Motor neuron (in vitro differentiated cells): ENCODE measurements at places on chromosomes 4 and X.
A peak's percentile ranks its signal among the peaks of the same experiment; 100 is the strongest.

DNA sequence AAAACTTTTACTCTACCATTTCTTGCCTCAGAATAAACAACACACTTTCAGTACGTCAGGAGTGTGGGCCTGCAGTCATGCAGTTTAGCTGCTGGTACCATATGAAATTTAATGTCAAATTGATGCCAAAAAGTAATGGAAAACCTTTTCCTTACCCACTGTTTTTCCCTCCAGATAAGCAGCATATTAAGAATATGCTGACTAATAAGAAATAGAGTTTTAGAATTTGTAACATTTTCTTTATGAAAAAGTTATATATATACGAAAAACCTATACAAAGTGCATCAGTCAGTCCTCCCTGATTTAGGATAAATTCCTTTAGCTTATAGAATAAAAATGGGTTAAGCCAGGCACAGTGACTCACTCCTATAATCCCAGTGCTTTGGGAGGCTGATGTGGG, 206.8 kb upstream of the PPARGC1A start:
- ATAC-seq = no peak

DNA sequence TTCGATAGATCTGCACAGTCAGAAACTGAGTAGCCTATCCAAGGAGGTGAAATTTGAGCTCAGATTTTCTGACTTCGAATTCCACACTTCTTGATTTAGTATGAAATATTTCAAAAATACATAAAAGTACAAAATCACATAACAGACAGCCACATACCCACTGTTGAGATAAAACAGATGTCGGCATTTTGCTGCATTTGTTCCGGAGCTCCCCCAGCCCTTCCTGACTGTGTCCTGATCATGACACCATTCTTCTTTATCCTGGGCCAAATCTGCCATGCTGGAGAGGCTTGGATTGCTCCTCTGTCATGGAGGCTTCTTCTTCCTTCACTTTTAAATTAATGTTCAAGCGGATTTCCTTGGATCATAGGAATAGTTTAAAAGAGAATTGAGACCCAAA, 124.2 kb upstream of the RBPJ start:
- ATAC-seq = no peak

- no peak for ATAC-seq
These were observed 19.6 kb upstream of the CXCL5 start for GRCh38 chr4:74018116-74018515.

GRCh38 chr4:138595731-138596460, 353.7 kb upstream of the SLC7A11 start:
- ATAC-seq = no peak

DNA sequence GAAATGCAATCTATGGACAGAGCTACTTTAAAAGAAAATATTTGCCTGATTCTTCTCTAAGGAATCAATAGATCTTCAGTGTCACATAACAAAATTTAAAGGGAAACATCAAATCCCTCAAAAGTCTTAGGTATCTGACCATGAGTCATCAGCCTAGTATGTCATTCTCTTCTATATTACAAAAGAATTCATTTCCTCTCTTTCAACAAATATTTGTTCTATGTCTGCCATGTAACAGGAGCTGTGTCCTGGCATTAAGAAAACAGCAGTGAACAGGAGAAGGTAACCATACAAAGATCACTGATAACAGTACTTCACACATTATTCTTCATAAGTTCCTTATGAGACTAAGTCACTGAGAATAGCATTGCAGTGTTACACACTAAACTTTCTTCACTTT, 243.6 kb upstream of the DKK2 start:
- ATAC-seq = no peak

GRCh38 chr4:2047781-2048581, 11.1 kb upstream of the NAT8L start:
- no peak for ATAC-seq

DNA sequence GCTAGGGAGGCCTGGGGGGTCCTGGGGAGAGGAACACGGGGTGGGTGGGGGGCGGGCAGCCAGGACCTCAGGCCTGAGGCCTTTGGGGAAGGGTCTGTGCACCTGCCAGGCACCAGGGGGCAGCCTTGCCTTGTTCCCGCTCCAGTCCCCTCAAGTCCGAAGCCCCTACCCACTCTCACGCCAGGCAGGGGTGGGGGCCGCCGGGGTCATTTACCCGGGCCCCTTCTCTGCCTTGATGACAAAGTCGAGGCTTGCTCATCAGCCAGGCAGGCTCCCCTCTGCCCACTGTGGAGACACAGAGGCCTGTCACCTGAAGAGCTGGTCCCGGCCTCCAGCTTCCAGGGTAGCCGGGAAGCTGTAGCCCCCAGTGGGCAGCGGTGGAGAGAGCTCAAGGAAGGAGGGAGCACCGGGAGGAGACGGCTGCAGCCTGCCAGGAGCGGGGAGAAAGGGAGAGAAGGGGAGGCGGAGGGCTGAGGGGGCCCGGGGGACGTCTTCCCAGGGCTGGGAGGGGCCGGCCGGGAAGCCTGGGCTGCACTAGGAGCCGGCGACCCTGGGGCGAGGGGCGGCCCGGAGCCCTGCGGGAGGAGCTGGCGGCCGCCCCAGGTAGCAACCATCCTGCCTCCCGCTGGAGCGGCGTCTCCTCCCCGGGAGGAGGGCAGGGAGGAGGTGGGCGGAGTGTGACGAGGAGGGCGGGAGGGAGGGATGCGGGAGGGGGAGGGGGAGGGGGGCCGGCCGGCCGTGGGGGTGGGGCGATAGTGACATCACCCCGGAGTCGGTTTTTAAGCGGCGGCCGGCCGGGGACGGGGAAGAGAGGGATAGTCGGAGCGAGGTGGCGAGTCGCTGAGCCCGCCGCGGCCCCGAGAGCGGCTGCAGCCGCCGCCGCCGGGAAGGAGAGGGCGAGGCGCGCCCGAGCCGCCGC, at the start of gene SLC6A8:
SLC6A8 (plus strand) TSS at position 806 of the 919 bp plus-strand sequence. CDS start 649 bp downstream, outside the sequence.
- ATAC-seq = peak; percentile 37

DNA sequence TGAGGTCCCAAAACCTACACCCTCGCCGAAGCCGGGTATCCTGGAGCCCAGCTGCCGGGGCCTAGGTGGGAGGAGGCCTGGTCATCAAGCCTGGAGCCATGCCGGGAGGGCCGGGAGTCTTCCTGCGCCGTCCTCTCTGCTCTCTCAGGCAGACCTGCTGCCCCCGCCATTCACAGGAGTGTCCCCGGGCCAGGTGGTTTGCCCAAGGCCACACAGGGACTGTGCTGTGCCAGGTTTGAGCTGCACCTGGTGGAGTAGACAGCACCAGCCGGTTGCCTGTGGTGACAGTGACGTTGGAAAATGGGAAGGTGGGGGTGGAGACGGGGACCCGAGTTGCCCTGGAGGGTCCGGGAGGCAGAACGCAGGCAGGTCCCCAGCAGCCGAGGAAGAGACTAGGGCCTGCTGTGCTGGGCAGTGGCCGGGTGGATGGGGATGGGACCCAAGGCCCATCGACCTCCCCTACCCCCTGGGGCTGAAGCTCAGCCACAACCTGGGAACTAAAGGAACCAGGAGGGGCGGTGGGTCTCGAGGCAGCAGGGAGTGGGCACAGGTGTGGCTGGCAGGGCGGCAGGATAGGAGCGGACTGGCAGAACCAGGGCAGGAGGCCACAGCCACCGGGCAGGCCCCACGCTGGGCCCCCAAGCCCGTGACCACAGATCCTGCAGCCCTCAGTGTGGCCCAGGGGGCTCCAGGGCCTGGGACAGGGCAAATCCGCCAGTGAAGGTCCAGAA, 9.5 kb downstream of the DOK7 start:
- ATAC-seq = no peak

GRCh38 chrX:44971674-44972073, 98.7 kb downstream of the KDM6A start:
- no peak for ATAC-seq

DNA sequence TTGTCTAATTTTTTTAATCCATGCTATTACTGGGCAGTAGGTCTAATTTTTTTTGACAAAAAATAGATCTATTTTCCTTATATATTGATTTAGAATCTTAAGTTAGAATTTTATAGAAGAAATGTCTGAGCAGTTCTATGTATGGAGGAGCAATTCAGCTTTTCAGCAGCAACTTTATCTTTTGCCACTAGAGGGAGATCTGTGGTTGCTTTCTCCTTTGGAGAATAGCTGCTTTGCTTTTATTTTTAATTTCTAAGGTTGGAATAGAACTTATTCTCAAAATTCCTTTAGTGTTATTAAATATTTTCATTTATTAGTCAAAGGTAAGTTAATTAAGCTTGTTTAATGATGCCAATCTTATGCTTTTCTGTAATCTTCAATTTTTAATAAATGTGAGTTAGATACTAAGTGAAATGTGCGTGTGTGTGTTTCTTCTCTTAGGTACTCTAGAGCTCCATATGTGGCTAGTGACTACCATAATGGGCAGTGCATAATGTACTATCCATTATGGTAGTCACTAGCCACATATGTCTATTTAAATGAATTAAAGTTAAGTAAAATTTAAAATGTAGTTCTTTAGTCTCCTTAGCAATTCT, 29.3 kb downstream of the FAM199X start:
- ATAC-seq = peak; percentile 36

DNA sequence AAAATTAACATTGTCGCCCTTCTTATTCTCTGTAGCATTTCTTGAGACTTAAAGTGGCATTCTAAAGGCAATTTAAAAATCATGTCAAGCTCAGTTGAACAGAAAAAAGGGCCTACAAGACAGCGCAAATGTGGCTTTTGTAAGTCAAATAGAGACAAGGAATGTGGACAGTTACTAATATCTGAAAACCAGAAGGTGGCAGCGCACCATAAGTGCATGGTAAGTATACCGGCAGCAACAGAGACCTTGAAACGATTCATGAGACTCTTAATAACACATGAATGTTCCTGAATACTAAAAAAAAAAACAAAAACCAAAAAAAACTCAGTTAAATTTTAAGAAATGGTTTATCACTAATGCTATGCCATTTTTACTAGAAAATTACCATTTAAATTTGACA, 82.4 kb upstream of the HPRT1 start:
- no peak for ATAC-seq

- no peak for ATAC-seq
These were observed 75.6 kb downstream of the CPE start for GRCh38 chr4:165454426-165454825.

DNA sequence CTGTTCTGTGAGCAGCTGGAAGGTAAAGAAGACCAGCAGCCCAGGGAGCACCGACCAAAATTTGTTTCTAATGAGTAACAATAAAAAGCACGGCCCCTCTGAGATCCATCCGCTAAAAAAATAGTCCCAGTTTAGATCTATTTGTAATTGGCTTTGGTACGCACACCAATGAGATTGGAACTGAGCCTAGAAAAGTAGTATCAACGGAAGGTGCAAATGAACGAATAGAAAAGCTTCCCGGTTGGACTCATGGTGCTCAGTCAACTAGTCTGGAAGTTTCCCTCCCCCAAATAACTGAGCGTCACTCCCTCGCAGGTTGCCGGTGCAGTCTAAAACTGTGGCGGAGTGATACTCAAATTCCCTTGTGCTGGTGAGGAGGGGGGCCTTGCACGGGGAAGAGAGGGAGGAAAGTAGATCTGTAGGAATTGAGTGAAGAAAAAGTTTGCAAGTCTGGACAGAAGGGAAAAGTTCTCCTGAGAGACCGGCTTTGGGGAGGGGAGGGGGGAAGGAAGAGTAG, at the start of gene COL4A5:
COL4A5 (plus strand) TSS at position 413 of the 517 bp plus-strand sequence. CDS start 288 bp downstream, outside the sequence.
- ATAC-seq = peak; percentile 70

DNA sequence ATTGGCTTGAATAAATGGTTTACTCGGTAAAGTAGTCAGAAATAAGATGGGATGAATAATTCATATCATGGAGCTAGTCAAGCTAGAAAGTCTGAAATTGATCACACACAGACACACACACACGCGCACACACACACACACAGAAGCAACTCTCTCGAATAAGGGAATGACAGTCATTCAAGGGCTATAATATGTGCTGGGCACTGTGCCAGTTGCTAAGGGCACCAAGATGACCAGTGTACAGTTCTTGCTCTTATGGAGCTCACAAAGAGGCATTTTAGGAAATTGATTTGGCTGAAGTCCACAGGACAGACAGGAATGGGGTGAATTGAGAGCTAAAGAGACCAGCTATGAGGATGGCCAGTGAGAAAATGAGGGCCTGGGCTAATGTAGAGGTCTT, 34.2 kb upstream of the SH3D19 start:
- no peak for ATAC-seq

GRCh38 chr4:3054169-3054759, 20.1 kb downstream of the HTT-AS start:
- no peak for ATAC-seq

- no peak for ATAC-seq
These were observed 155.4 kb upstream of the FTHL17 start for GRCh38 chrX:31227250-31227649.

GRCh38 chr4:39062094-39062769, at the start of gene KLHL5:
TSS of gene KLHL5 (plus strand) at chr4:39062232. CDS start at chr4:39062653, 421 bp downstream.
- ATAC-seq = peak; percentile 90

- no peak for ATAC-seq
These were observed 106.9 kb upstream of the INPP4B start for GRCh38 chr4:142952821-142953580.

DNA sequence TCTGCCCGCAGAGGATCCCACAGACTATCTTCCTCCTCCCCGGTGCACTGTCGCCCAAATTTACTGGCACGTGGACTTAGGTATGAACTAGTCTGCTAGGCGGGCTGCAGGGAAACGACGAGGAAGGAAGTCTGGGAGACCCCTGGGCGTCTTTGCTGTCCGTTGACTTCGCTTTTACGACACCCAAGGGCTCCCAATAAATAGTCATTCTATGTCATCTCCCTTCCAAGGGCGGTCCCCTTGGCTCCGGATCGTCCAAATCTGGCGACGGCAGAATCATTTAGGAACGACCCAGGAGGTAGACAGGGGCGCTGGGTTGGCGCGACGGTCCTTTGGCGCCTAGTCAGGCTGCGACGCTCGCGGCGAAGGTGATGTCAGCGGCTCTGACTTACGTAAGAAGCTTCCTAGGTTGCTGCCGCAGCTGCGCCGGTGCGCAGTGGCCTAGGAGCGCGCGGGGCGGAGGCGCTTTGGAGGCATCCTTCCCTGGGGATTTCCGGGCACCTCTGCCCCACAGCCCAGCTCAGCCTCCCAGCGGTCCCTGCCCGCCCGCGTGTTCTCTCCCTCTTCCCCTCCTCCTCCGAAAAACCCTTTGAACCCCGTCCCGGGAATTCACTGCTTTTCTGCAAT, 2.2 kb downstream of the NHS start:
- ATAC-seq = peak; percentile 54

- ATAC-seq = no peak
These were observed 33.3 kb upstream of the TMEM184C start for GRCh38 chr4:147583876-147584275.

DNA sequence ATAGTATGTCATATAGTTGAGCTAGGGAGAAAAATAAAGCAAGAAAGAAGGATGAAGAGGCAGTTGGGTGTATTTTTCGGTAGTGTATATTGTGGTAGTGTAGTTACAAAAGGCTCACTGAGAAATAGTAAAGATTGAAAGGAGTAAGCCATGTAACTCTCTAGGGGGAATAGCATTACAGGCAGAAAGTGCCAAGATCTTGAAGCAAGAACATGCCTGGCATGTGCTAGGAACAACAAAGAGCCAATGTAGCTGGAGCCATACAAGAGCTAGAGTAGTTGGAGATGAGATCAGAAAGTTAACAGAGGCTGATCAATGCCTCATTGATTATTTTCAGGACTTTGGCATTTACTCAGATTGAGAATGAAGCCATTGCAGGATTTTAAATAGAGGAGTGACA, 3.0 kb downstream of the ABCE1 start:
- no peak for ATAC-seq

- ATAC-seq = peak; percentile 77
These were observed 23.5 kb downstream of the NDP start for GRCh38 chrX:43949669-43950068.

GRCh38 chr4:169745291-169745690, 12.5 kb downstream of the HPF1 start:
- ATAC-seq = no peak
